ENCODE measurements at places on chromosomes 5 and 9. TPM values are rescaled to one million over a fixed set of nuclear protein-coding genes. Genes with fewer than 3 reads are reported as not detected.

GRCh38 chr5:87190687-87191086 lies 77.0 kb upstream of the RASA1 start:
- DNase-seq: no peak

DNA sequence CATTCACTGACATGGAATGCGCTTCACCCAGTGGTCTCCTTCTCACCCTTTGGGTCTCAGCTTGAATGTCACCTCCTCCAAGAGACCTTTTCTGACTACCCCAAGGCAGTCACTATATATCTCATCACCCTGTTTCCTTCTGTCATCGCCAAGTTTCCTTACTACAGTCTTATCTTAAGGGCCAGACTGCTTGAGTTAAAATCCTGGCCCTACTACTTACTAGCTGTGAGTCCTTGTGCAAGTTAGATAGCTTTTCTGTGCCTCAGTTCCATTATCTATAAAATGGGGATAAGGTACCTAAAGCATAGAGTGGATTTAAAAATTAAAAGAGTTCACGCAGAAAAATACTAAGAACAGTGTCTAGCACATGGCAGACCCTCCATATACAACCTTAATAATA lies 132.4 kb downstream of the GABBR2 start:
- DNase-seq: no peak

GRCh38 chr9:107518037-107518807 lies 28.7 kb upstream of the KLF4 start:
- no peak for DNase-seq

DNA sequence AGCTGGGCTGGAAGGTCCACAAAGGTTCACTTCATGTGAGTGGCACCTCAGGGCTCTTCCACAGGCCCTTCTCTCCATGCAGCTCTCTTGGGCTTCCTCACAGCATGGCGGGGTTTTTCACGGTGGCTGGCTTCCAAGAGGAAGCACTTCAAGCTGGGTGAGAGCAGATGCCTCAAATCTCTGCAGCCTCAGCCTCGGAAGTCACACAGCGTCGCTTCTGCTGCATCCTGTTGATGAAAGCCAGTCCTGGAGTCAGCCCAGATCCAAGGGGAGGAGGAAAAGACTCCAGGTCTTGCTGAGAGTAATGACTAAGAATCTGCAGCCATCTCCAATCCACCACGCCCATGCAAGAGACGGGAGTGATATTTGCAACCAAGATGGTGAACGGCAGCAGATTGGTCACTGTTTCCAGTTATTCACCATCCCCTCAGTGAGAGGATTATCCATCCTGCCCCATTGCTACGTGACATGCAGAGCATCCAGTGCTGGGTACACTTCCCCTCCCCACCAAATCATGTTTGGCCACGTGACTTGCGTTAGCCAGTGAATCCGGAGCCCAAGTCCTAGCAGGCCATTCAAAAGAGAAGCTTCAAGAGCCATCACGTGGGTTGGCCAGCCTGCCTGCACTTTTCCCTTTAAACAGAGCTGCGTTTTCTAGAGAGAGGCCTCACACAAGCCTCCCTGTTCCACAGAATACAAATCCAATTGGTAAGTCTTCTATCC lies 173.9 kb downstream of the C9orf50 start:
- no peak for DNase-seq

DNA sequence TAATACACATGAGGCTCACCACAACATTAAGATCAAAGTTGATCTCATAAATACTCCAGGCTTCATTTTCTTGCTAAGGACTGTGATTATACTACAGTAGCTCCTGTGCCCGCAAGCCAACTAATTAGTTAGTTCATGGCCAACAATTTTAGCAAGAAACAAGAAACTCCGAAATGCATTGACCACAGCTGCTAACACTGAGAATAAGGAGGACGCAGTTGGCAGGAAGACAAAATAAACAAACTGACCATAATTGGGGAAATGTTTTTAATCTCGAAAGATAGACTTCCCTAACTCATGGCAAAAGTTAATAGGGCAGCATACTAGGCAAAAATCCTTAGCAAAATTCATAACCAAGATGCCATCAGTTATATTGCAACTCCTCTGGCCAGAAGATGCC lies 115.5 kb upstream of the SPEF2 start:
- no peak for DNase-seq

DNA sequence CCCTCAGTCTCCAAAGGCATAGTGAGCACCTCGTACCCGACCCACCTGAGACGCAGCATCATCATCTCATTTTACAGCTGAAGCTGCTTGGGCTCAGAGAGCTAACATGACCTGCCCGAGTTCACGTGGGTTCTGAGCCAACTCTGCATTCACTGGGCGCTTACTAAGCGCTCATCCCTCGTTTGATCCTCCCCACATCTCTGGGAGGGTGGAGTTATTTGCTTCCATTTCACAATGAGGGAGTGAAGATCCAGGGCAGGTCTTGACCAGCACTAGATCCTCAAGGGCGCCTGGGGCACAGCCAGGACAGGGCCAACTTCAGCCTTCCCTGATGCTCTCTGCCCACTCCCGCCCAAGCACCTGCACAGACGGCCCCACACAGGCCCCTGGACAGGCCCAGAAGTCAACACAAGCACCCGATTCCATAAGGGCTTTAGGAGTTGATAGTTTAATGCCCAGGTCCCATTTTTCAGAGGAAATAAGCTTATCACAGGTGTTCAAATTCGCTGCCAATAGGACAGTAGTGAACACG lies 80.8 kb downstream of the HRH2 start:
- DNase-seq: no peak

DNA sequence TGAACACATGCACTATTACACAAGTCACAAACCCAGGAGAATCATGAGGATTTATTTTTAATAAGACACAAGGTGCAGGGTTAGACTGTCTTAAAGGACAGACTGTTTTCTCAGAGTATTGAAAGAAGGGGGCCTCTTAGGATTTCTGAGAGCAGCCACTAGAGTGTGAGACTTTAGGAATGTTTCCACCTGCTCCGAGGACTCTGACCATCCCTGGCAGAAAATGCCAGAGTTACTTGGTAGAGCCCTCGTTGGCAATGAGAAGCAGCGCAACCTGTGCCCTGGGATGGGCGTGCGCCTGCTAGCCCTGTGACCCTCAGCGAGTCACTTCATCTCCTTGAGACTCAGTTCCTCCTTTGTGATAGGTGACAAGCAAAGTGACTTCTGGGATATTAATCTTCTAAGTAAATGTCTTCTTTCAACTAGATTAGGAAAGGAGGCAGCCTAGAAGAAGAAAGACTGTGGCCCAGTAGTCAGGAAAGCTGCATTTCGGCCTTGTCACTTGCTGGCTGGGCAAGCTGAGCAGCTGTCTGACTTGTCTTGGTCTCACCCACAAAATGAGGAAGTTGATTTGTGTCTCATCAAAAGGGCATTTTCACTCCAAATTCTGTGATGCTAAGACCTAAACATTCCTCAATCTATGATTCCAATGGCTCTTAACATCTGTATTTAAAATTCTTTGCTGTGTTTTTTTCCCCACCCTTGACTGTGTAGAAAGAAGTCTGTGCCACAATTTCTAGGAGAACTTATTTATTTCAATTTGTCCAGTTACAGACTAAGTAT lies 60.5 kb downstream of the PTCD2 start:
- no peak for DNase-seq

DNA sequence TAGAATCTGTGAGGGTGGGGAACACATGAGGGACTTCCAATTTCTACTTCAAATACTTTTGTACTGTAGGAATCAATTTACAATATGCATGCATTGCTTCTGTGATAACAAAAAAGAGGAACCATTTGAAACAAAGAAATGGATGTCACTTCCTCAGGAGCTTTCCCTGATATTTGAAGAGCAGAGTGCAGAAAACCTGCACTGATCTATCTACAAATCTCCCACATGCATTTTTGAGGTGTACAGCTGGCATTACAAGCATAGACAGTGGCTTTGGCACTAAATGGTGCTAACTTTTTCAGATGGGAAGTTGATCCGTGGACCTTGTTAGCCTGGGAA lies 27.7 kb downstream of the YIPF5 start:
- no peak for DNase-seq

DNA sequence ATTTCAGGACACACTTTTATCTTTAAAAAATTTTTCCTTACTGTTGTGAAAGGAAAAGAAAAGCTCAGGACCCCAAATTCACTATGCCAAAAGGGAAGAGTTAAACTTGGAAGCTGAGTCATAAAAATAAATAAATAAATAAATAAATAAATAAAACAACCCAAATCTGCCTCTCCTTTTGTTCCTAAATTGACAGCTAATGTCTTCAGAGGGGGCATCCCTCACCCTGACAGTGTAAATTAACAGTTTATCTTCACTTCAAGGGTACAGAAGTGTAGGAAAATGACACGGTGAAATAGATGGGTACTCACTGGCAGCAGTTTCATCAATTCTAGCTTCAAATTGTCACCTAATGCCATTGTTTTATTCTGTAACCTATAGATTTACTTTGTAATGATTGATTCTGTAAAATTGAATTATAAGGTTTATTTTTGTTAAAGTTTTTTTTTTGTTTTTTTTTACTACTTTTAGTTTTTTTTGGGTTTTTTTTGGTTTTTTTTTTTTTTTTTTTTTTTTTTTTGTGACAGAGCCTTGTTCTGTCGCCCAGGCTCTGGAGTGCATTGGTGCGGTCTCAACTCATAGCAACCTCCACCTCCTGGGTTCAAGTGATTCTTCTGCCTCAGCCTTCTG lies 18.5 kb upstream of the ANXA1 start:
- DNase-seq: no peak

DNA sequence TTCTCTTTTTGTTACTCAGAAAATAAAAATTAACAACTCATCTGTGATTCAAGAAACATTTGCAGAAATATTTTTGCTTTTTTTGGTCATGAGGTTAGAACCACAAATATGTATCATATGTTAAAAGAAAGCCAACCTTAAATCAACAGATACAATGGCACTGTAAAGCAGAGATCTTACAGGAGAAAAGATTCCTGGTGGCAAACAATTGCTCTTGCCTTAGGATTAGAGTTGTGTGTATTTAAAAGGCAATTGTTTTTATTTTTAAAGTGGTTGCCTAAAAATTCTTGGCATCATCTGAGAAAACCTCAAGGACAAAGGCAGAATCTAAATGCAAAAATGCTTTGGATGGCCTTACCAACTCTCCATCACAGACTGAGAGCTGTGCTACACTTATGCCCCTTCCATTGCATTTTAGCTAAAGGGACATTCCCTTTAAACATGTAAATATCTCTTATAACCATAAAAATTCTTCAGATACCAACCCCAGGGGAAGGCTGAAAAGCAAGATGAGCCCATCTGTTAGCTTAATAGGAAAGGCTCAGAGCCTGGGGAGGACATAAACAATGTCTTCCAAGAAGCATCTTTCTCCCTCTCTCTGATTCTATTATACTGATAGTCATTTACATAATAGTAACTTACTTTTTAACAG lies 100.4 kb downstream of the FAM114A2 start:
- DNase-seq: no peak

GRCh38 chr5:82748688-82749460 lies 328.3 kb downstream of the TMEM167A start:
- DNase-seq: no peak

DNA sequence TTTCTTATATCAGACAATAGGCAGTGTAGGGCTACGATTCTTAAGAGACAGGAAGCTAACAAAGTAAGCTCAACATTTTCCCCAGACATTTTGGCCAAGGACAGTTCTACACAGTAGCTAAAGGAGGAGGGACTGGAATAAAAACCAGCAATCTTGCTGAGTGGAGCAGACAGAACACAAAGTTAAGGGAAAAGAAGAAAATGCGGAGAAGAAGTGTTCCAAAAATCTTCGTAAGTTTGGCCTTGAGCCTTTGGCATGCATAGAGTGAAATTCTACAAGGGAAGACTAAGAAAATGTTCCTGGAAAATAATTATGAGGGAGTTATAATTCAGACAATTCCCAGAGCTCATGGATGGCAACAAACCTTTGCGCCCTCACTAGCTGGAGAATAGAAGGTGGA lies 748.0 kb upstream of the CTNND2 start:
- DNase-seq: no peak

- no peak for DNase-seq
Measured at GRCh38 chr5:5739490-5739945, 317.0 kb downstream of the ICE1 start.

- DNase-seq: peak; percentile 74
Measured at GRCh38 chr9:124262649-124262972, 4.9 kb downstream of the NEK6 start.

DNA sequence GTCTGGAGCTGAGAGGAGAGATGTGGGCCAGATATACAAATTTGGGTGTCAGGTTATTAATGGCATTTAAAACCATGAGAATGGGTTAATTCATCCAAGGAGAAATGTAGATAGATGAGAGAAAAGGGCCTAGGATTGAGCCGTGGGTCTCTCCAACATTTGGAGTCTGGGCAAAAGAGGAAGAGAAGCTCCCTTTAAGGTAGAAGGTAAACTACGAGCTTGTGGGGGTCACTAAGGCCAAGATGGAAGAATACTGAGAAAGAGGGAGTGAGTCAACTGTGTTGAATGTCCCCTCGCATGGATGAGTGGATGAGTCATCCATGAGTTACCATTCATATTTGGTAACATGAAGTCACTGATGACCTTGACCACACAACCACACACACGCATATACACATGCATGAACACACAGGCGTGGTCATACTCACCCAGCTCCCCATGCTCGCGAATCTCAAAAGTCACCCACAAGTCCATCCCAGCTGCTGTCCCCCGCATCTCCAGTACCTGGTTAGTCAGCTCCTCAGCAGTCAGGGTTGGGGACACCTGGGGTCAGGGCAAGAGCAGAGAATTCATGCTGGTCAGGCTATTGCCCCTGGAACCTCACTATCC lies 6.8 kb upstream of the FCHSD1 start:
- no peak for DNase-seq

GRCh38 chr9:36423206-36423605 lies 23.1 kb upstream of the RNF38 start:
- DNase-seq: peak; percentile 59

- no peak for DNase-seq
Measured at GRCh38 chr9:83920469-83920926, 734 bp downstream of the KIF27 start.

DNA sequence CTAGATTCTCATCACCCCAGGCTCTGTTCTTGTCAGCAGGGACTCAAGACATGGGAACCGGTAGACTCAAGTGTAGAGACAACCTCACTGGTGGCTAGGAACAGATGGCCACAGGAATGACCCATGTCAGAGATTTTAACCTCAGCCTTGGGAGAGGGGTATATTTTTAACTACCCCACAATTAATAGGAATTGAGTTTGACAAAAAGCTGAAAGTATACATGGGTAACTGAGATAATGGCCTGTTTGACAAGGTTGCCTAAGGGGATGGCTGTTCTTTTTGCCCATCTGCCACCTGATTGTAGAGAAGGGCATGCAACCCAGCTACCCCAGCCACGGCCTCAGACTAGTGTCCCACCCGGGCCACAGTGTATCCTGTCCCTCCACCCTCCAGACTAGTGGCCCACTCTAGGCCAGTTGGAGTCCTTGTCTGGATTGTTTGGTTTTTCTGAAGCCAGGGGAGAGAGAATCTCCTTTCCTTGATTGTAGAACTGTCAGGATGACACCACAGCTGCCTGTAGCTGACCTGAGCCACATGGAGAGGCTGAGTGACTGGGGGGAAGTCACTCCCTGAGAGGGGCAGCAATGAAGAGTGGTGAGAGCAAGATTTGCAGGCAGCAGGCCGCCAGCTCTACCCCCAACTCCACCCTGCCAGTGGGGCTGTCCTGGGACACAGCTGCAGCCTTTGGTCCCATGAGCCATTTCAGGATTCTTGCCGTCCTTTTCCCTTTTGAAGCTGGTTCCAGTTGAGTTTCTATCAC lies 14.6 kb upstream of the ANGPTL2 start:
- no peak for DNase-seq

Gene GLIPR2
- 17.4 TPM for total RNA-seq

Gene ARL14EPL
- total RNA-seq: not detected

Gene C9
- not detected for total RNA-seq

Gene SPINK4
- total RNA-seq: not detected

Gene INSYN2B
- total RNA-seq: 0.06 TPM

Gene TMEM8B
- 4.8 TPM for total RNA-seq

Gene IFNA21
- not detected for total RNA-seq

Data from neural progenitor cell (in vitro differentiated cells).